ENCODE measurements at places on chromosomes 2 and 18.

DNA sequence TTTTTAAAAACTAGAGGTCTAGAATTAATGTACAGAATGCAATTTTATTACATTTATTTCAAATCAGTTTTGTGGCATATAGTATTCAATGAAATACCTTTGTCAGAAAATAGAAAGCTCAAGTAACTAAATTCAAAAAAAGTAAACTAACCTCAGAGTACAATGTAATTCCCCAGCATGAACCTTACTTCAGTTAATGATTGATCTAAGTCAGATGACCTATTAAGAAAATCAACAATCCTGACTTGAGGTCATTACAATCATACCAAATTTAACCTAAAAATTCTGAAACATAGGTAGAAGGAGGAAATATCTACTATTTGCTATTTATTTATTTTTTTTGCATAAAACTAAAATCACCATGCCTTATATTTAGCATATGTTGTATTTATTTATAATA, 142.9 kb downstream of the CCDC102B start:
- DNase-seq: no peak

DNA sequence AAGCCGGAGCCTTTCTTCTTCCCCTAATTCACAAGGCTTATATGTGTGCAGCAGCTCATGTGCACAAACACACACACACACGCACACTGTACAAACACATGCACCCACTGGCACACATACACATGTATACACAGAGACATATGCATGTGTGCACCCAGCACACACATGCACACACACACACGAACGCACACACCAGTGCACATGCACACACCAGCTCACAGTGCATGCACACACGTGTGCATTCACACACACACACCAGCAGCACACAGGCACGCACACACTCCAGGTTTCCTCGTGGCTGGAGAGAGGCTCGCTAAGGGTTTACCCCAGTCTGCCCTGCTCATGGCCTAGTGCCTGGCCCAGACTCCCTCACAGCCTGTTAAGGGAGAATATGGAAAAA, 234.0 kb downstream of the EIPR1 start:
- no peak for DNase-seq

DNA sequence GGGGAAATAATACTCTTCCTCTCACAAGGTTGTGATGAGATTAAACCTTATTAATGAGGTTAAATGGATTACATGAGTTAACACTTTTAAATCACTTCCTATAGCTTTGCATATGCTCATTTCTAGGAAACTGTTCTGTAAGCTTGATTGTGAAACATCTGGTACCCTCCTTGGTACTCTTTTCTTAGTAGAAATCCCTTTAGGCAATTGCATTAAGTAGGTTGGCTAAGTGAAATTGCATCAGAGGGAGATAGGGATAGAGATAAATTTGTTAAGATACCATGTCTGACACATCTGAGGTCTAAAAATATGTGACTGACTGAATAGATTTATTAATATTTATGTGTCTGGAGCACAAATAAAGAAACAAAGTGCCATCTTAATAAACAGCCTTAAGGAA, 275.9 kb upstream of the MAP2 start:
- no peak for DNase-seq

DNA sequence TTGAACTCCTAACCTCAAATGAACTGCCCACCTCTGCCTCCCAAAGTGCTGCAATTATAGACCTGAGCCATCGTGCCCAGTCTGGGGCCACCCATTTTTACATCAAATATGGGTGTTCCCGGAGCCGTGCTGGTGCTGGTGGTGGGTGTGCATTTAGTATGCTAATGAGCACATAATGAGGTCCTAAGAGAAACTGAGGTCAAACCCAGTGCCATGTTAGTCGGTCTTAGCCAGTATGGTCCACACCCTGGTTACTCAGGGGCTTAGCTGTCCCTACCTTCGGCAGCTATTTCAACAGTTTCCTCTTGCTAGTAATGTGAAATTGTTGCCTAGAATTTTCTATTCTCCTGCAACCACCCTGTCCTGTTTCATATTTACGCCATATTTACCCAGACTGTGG, 38.4 kb upstream of the FZD5 start:
- DNase-seq: no peak

GRCh38 chr2:17940091-17940630, 61.7 kb downstream of the KCNS3 start:
- no peak for DNase-seq

- no peak for DNase-seq
Measured at GRCh38 chr2:2452961-2453360, 121.9 kb upstream of the MYT1L start.

DNA sequence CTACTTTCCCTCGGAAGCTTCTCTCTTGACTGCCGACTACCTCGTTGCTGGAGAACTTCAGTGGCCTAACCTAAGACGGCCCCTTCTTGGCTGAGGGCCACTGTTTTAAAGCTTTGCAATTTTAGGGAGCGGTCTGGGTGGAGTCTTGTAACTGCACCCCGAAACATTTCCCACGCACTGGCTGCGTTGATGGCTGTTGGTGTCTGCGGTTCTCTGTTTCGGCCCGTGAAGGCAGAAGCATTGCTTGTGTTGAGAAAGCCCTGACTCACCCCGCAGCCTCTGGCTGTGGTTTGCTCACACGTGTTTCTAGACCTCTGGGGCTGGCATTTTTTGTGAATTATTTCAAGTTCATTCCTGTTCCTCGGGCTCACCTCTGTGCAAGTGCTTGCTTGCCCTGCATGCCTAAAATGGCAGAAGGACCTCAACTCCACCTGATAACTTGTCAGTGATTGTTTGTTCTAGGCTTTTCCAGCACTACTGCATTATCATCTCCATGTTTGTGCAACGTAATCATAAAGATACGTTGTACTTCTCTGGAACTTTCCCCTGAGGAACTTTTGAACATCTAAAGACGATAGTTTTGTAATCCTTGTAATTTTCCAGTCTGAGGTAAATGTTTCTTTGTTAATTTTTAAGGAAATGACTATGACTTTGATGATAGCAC, 94.2 kb upstream of the DLX2 start:
- DNase-seq: no peak

DNA sequence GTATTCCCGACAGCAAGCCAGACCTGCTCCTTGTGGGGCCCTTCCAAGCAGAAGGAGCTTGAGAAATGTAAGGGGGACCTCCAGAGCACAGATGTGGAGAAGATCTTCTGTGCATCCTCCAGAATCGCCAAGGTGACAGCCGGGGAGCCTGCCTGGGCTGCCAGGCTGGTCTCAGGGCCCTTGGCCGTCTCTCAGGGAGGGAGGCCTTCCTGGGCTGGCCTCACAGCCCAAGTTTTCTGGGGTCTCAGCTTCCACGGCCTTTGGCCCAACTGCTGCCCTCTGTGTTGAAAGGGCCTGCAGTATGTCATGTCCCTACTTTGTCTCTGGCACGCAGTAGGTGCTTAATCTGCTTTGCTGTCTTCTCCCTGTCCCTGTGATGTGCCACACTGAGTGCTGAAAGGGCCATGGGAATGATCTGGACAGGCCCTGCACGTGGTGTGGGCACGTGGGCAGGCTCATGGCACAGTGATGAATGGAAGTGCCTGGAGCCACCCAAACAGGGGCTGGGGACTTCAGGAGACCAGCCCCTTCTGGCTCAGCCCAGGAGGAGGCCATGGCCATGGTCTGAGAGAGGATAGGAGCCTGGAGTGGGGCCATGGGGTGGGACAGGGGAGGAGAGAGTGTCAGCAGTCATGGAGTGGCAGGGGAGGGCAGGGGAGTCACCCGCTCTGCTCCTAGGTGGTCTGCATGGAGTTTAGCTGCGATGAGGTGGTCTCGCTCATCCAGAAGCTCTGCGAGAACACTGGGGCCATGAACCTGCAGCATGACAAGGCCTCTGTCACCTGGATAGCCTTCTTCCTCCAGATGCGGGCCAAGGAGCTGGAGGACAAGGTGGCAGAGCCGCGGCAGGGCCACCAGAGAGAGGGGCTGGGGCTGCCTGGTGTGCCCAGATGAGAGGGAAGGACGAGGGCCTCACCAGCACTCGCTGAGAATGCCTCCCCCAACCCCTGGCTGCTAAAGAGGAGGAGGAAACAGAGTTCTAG, 35.4 kb downstream of the HJURP start:
- no peak for DNase-seq

GRCh38 chr18:12449051-12449785, 41.5 kb downstream of the PRELID3A start:
- no peak for DNase-seq

GRCh38 chr2:217283460-217283859, 423.6 kb upstream of the TNP1 start:
- DNase-seq: no peak

GRCh38 chr2:64276417-64277095, 132.3 kb upstream of the PELI1 start:
- no peak for DNase-seq

DNA sequence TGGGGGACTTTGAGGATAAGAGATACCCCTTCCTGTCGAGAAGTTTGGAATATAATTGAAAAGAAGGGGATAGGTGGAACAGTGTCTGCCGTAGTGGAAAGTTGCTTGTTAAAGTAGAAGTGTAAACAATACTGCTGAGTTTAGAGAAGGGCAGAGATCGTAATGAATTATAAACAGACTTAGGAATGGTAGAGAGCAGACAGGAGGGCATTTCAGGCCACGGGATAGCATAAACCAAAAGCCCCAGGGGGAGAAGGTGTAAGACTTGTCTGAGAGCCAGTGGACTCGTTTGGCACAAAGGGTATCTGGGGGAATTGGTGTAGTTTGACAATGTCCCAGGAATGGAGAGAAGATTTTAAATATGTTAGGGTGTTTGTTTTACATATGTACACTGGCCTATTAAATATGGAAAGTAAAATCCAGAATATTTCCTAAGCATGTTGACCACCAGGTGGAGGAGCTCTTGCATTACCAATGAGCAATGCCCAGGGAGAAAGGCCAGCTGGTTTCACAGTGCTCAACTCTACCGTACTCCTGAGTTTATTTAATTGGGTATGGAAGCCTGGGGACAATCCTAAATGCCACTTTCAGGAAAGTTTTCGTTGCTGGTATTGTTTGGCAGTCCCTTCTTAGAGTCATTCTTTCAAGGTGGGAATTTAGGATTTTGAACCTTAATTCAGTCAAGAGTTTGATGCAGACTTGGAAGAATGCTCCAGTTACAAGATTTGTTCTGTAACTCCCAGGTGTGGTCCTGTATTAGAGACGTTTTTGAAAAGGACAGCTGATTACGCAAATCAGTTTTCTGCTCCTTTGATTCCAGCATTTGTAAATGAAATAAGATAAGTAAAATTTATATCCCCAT, 7.5 kb downstream of the COPS8 start:
- no peak for DNase-seq

GRCh38 chr2:183081911-183082310, 3.4 kb downstream of the DUSP19 start:
- no peak for DNase-seq

All from C1 segment of cervical spinal cord (tissue), 14 donors.